ENCODE measurements at places on chromosomes 2 and 18. TPM values are rescaled to one million over a fixed set of nuclear protein-coding genes. Genes with fewer than 3 reads are reported as not detected.
A peak's percentile ranks its signal among the peaks of the same experiment; 100 is the strongest.

DNA sequence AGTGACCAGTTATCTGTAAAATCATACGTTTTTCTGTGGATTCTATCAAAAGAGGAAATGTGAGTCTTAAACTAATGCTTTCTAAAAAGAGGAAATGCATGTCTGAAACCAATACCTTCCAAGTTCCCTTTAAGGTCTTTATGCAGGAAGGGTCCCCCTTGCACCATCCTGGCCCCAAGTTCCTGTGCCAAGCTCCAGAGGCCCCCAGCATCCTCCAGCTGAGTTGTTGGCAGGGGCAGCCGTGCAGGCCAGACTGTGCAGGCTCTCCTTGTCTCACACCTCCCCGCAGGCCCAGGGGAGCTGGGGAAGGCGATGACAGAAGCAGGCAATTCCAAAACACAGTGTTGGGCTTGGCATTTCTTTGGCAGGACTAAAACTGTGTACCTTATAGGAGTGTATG is 39.2 kb downstream of the DPYSL5 start:
- H3K4me3 ChIP-seq: no peak overlapping the region
- H3K4me1 ChIP-seq: no peaks in the 10 kb centered on the region
- no peaks in the 10 kb centered on the region for H3K36me3 ChIP-seq
- no peaks in the 10 kb centered on the region for H3K27me3 ChIP-seq

DNA sequence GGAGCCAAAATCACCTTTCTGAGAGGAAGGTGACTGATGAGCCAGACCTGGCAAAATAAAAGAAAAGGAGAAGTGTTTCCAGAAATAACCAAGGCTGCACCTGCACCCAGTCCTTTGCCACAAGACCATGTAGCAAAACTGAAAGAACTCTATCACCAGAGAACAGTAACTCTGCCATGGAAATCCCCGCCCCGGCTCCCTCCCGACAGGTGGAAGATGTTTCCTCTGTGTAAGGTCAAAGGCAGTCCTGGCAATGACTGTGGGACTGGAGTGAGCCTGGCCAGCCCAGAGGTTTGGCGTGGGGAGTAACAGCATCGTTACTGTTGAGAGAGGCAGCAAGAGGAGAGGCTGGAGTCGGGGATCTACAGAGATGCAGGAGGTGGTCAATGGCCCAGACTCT is 42.3 kb downstream of the SPRED2 start:
- H3K36me3 ChIP-seq: no peaks in the 10 kb centered on the region
- no peaks in the 10 kb centered on the region for H3K27me3 ChIP-seq
- peaks cover 34% of the 10 kb centered on the region for H3K4me1 ChIP-seq

DNA sequence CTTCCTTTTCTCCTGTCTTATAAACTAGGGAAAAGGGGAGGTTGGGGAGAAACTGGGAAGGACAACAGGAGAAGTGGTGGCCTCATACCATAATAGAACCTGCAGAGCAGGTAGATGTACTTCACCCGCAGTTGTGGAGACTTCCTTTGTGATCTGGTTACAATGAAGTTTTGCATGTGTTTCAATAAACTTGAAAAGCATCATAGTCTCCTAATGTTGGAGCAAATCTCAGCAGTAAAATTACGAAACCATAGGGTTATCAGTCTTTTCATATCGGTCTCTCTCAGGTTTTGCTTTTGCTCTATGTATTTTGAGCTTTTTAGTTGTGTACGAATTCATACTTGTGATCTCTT is 30.5 kb downstream of the ANO7 start:
- H3K27ac ChIP-seq: peak overlapping the region; percentile 77
- no peak for DNase-seq
- H3K36me3 ChIP-seq: no peaks in the 10 kb centered on the region
- no peaks in the 10 kb centered on the region for H3K27me3 ChIP-seq

- peak; percentile 79 for DNase-seq
- H3K27me3 ChIP-seq: no peaks in the 10 kb centered on the region
- peak overlapping the region; percentile 64 for H3K4me3 ChIP-seq
- H3K36me3 ChIP-seq: no peaks in the 10 kb centered on the region
- peaks cover 37% of the 10 kb centered on the region for H3K4me1 ChIP-seq
Observed at GRCh38 chr2:106065983-106066820, 127.9 kb downstream of the UXS1 start.

GRCh38 chr2:207477896-207478295 is 51.9 kb upstream of the CREB1 start:
- no peak overlapping the region for H3K27ac ChIP-seq
- DNase-seq: peak; percentile 29
- peaks cover 72% of the 10 kb centered on the region for H3K4me1 ChIP-seq
- no peaks in the 10 kb centered on the region for H3K36me3 ChIP-seq

GRCh38 chr2:17282826-17283225 is 235.4 kb downstream of the RAD51AP2 start:
- no peaks in the 10 kb centered on the region for H3K4me1 ChIP-seq
- no peaks in the 10 kb centered on the region for H3K36me3 ChIP-seq
- peak; percentile 83 for DNase-seq
- no peak overlapping the region for H3K4me3 ChIP-seq

DNA sequence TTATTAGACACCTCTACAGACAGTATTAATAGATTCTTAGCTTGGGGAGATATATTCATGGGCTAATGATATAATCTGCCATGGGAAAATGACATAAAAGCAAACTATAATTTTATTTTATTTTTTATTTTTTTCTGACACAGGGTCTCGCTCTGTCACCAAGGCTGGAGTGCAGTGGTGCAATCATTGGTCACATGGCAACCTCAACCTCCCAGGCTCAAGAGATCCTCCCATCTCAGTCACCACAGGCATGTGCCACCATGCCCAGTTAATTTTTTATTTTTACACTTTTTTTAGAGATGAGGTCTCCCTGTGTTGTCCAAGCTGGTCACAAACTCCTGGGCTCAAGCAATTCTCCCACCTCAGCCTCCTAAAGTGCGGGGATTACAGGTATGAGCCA is 39.3 kb downstream of the RTN4 start:
- no peaks in the 10 kb centered on the region for H3K36me3 ChIP-seq
- H3K27me3 ChIP-seq: no peaks in the 10 kb centered on the region
- no peak overlapping the region for H3K27ac ChIP-seq
- no peak overlapping the region for H3K4me3 ChIP-seq
- no peak for DNase-seq

- DNase-seq: no peak
- H3K4me3 ChIP-seq: no peak overlapping the region
- H3K36me3 ChIP-seq: no peaks in the 10 kb centered on the region
- no peak overlapping the region for H3K27ac ChIP-seq
- H3K27me3 ChIP-seq: no peaks in the 10 kb centered on the region
Observed at GRCh38 chr2:112712903-112713584, 7.8 kb upstream of the NT5DC4 start.

LTBP1 gene
- total RNA-seq: 294 TPM

RESP18 gene
- total RNA-seq: not detected

TSPYL6 gene
- not detected for total RNA-seq

SCG2 gene
- 1.7 TPM for total RNA-seq

CTLA4 gene
- total RNA-seq: not detected

SCN1A gene
- not detected for total RNA-seq

SERPINB2 gene
- total RNA-seq: not detected

LDAH gene
- total RNA-seq: 7.9 TPM

GAL3ST2 gene
- total RNA-seq: not detected

All from esophagus muscularis mucosa (tissue), 4 donors.